Left cardiac atrium (tissue), 4 donors: ENCODE measurements at places on chromosomes 1 and 21. TPM values are rescaled to one million over a fixed set of nuclear protein-coding genes. Genes with fewer than 3 reads are reported as not detected.

The SMYD3 gene
- total RNA-seq = 6.5 TPM

The SETD4 gene
- 11.5 TPM for total RNA-seq

GRCh38 chr1:241417258-241417657 is 60.3 kb upstream of the RGS7 start:
- DNase-seq = no peak

GRCh38 chr21:33750017-33750416 is 107.7 kb downstream of the ITSN1 start:
- no peak for DNase-seq

The FAM78B gene
- 6.0 TPM for total RNA-seq

DNA sequence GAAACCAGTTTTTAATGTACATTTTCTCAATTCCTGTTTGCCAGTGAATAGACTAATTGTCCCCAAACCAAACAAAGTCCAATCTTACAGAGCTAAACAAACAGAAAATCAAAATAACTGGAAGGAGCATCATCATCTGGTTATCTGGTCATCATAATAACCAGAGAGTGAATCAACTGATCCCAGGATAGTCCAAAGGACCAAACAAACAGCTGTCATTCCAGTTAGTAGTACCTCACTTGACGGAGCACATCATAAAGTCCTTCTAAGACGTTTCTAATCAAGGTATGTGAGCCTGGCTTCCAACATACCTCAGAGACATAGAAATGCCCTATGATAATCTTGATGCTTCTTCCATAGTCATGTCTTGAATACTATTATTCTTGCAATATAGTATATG is 240.5 kb downstream of the LTN1 start:
- DNase-seq = no peak

The ADGRL4 gene
- total RNA-seq = 34.8 TPM

DNA sequence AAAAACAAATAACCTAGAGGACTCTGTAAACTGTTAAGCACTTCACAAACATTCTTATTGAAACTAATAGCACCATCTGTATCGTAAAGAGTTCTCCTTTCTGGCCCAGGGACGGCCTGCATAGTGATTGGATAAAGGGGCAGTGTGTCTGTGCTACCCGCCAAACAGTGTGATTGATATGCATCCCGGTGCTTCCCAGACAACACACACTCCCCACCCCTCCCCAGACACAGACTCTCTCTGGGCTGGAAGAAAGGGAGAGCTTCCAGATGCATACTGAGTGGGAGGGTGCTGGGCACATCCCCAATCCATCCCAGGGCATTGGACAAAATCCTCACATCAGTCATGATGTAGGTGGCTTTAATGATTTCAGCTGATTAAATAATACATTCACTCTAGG is 3.7 kb downstream of the HSD11B1 start:
- DNase-seq = no peak

DNA sequence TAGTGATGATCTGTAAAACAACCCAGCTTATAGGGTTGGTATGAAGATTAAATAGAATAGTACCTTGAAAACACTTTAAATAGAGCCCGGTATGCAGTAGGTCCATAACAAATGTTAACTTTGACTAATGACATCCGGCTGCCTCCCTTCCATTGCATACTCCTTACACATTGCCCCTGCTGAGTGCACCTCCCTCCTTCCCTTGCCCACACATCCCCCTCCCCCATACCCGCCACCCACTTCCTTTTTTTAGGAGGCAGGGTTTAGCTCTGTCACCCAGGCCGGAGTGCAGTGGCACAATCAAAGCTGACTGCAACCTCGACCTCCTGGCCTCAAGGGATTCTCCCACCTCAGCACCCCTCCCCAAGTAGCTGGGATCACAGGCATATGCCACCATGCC is 24.4 kb upstream of the ZC3H12A start:
- DNase-seq = no peak
